ENCODE measurements at places on chromosomes 7 and 10.

DNA sequence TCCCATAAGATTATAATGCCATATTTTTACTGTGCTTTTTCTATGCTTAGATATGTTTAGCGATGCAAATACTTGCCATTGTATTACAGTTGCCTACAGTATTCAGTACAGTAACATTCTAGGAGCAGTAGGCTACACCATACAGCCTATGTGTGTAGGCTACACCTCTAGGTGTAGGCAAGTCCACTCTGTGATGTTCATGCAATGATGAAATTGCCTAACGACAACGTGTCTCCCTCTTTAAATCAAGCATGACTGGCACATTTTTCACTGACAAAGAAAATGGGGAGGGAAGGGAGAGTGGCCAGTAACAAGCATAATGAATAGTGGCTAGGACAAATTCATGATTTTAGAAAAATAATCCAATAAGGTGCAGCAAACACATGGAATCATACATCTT is 1.7 kb downstream of the NCAPG2 start:
- no peak for DNase-seq

GRCh38 chr10:65723525-65723924 is 1202.3 kb upstream of the LRRTM3 start:
- no peak for DNase-seq

- no peak for DNase-seq
These were observed 3.7 kb upstream of the MCU start for GRCh38 chr10:72688208-72688651.

DNA sequence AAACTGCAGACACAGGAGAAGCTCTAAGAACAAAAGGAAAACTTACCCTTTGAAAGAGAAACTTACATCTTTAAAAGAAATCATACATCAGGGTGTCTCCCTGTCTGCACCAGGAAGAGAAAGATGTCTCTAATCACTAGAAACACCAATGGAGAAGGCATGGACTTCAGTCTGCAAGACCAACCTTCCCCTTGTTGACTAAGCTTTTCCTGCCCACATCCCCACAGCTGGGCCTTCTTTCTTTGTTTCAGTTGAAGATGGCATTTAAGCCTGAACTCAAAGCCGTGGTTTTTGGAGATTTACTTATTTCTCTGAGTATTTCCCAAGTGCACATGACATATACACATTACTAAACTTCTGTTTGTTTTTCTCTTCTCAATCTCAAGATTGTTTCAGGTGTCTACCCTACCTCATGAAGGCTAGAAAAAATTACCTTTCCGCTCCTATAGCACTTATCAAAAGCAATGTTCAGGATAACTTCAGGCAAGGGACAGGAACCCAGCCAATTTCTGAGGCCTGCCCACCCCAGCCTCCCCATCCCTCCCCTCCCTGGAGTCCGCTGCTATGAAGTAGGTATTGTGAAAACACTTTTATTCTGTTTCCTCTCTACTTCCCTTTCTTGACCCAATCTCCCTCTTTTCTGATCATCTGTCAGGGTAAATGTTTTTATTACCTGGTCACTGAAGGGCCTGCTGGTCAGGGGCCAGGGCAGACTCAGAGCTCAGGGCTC is 2.8 kb upstream of the SLC29A3 start:
- DNase-seq: no peak

GRCh38 chr7:80037689-80038088 is 96.9 kb upstream of the GNAI1 start:
- no peak for DNase-seq
